ENCODE measurements at places on chromosomes 11 and 22.

DNA sequence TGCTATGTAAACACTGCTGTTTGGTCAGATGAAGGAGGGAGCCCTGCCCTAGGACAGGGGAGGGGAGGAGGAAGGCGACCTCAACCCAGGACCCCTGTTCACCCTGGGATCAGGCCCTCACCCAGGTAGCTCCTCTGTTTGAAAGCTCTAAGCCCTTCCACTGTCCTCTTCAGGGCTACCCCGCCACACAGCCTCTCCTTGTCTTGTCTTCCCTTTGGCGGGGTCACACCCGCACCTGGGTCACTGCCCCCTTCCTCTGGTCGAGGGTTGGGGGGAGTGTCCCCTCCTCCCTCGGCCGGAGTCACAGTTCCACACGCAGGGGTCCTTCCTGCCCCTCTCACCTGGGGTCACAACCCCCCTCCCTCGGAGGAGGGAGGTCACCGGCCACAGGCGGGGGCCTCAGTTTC, 463 bp upstream of the PTPMT1 start:
- no peak for DNase-seq

- no peak for DNase-seq
Measured at GRCh38 chr22:40412441-40412840, 42.0 kb downstream of the SGSM3 start.

GRCh38 chr11:36389811-36390210, 93.7 kb downstream of the PRR5L start:
- peak; percentile 37 for DNase-seq

GRCh38 chr22:47837703-47838102, 1075.3 kb downstream of the TBC1D22A start:
- DNase-seq = no peak

GRCh38 chr11:94028436-94028835, 7.3 kb downstream of the HEPHL1 start:
- no peak for DNase-seq

- peak; percentile 17 for DNase-seq
Measured at GRCh38 chr11:2516276-2517015, 71.6 kb downstream of the KCNQ1 start.

- DNase-seq = no peak
Measured at GRCh38 chr22:22941831-22942510, 54.4 kb downstream of the IGLL5 start.

DNA sequence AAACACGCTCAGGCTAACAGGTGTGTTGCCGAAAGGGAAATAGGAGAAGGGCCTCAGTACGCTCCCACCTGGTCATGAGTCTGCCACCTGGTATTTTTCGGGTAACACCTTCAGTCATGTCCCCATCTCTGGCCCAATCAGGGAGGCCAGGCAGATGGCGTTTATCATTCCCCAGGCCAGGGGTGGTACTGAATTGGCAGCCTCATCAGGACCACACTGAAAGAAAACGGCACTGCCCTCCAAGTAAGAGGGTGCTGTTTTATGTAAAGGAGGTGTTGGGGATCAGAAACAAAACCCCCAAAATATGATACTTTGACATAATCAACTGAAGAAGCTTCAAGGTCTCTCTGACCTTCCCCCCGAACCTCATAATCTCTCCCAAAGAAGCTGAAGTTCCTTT, 58.9 kb downstream of the RCN1 start:
- DNase-seq = no peak

DNA sequence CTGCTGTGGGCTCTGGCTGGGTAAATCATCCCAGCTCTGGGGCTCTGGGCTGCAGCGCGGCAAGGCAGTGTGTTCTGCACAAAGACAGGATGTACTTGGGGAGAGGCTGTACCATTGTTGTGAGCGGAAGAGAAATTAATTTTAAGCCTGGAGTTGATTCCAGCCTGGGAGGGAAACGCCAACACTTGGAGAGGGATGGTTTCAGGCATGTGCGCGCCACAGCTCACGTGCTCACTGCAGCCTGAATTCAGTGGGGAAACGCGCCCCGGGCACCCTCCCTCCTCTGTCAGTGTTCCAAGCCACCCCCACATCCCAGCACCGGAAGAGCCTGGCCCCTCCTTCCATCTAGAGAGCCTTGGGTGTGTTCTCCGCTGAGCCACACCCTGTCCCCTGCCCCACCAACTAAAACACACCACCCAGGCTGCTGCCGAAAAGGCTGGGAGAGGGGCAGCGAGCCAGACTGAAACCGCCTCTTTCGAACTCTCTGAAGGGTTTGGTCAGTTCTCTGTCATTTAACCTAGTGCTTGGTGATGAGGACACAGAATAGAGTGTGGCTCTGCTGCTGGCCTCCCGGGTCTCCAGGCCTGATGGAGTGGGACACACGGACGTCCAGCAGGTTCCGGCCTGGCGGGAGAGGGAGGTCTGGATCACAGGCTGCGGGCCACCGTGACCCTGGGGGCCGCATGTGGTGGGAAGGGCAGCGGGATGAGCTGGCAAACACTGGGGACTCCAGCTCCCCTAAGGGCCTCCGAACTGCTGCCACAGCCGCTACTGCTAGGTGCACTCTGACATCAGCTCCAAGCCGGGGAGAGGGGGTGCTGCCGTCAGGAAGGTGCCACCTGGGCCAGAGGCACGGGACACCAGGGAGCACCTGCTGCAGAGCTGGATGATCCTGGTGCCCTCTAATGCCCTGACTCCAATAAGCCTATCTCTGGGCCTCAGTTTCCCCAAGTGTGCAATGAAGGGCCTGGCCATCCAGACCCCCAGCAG, 230.8 kb downstream of the CTTN start:
- DNase-seq = no peak

DNA sequence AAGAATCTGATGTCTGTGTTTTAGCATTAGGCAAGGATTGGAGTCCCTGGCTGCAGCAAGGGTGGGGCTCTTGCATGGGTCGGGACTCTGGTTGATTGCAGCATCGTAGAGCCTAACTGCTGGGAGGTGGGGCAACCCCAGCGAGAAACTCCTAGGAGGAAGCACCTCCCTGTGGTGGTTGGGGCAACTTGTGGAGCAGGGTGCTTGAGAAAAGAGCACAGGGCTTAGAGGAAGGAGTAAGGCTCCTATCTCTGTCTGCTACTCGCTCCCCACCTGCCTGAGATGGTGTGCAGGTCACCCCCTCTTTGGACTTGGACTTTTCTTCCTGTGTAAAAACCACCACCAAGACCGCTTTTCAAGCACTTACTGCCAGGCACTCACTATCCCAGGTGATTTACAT, 15.6 kb downstream of the SREBF2 start:
- DNase-seq = no peak

- no peak for DNase-seq
Measured at GRCh38 chr11:111731821-111732220, 34.4 kb downstream of the PPP2R1B start.

GRCh38 chr11:121451178-121451985, 732 bp upstream of the SORL1 start:
- no peak for DNase-seq

DNA sequence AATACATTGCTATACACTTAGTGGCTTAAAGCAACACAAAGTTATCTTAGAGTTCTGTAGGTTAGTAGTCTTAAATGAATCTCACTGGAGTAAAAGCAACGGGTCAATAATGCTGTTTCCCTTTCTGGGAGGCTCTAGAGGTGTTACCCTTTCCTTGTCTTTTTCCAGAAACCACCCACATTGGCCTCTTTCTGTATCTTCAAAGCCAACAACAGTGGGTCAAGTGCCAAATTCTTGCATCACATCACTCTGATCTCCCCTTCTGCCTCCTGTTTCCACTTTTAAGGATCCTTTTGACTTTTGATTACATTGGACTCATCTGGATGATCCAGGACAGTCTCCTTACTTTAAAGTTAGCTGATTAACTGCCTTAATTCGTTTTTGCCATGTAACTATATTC, 93.6 kb downstream of the DDX10 start:
- no peak for DNase-seq

DNA sequence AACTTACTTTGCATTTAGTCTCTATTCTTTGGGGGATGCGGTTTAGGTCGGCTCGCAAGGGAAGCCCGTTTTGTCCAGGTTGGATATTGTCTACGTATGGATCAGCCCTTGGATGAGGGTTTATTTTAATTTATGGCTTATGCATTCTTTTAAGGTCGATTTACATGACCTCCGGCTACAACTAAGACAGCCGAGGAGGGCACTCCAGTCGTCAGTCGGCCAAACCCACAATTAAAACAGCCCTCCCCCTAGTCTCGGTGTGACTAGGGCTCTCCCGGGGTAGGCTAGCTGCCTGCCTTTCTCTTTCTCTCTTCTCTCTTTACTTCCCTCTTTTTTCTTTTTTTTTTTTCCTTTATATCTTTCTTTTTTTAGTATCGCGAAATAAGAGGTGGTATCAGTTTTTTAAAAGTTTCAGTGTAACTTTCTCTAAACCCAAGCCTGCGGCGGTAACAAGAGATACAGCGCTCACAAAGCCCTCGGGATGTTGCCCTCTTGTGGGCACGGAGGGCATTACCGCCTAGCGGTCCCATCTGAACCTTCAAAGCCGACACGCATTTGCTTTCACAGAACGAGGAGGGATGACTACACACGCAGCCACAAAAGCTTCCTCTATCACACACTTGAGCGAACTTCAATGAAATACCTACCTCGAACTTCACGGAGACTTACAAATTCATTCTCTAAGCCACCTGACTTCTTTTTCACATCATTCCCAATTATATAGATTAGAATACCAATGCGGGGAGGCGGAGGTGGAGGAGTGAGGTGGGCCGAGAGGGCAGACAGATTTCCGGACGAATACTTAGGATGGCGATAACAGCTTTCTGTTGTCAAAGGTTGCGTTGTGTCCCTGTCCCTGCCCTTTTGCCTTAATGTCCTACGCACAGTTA, 132.3 kb upstream of the C11orf58 start:
- DNase-seq = peak; percentile 46

DNA sequence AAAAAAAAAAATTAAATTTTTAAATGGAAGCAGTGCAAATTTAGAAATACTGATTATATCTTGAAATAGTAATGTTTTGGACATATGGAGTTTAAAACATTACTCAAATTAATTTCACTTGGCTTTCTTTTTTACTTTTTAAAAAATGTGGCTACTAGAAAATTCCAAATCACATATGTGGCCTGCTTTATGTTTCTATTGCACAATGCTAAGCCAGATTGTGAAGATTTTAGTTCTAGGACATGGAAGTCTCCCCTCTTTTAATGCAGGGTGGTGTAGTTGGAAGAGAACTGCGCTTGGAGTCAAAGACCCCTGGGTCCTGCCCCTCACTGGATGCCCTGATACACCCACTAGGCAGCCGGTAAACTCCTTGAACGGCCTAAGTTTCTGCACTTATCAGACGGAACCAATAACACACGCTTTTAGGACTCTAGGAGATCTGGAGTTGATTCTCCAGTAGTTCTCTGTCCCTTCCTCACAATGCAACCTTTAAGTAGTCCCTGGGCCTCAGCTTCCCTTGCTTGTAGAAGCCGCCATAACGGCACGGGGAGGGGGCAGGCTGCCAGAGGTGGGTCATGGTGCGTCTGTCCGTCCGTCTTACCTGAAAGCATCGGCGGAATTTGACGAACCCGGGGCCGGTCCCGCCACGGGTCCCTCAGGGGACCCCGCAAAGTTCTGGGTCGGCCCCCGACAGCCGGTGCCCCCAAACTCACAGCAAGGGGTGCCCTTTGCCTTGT, 505 bp downstream of the FAM227A start:
- DNase-seq = no peak

- no peak for DNase-seq
Measured at GRCh38 chr22:34403667-34404066, 483.4 kb upstream of the LARGE1 start.

GRCh38 chr11:48024635-48025071, 44.3 kb downstream of the PTPRJ start:
- DNase-seq = no peak

GRCh38 chr22:29477723-29478318, 2.2 kb upstream of the NEFH start:
- no peak for DNase-seq

- DNase-seq = no peak
Measured at GRCh38 chr11:73099512-73100266, 42.4 kb downstream of the FCHSD2 start.

- DNase-seq = no peak
Measured at GRCh38 chr22:41568811-41569210, 8.0 kb downstream of the CSDC2 start.

DNA sequence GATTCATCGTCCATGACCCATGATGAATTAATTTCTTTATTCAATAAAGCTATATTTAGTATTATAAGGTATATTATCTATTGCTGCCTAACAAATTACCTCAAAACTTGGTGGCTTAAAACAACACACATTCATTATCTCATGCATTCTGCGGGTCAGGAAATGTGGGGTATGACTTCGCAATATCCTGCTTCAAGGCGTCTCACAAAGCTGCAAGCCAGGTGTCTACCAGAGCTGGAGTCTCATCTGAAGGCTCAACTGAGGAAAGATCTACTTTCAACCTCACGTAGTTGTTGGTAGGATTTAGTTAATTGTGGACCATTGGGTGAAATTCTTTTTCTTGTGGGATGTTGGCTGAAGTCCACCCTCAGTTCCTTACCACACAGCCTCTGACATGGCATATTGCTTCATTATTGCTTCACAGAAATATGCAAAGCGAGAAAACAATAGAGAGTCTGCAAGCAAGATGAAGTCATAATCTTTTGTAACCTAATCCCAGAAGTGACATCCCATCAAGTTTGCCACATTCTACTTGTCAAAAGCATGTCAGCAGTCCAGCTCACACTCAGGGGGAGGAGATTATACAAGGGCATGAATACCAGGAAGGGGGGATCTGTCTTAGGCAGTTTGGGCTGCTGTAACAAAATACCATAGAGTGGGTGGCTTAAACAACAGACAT, 45.1 kb downstream of the KREMEN1 start:
- no peak for DNase-seq

- DNase-seq = no peak
Measured at GRCh38 chr11:11995601-11996000, 12.8 kb downstream of the DKK3 start.

GRCh38 chr22:50141891-50142363, 28.6 kb upstream of the PANX2 start:
- DNase-seq = no peak

DNA sequence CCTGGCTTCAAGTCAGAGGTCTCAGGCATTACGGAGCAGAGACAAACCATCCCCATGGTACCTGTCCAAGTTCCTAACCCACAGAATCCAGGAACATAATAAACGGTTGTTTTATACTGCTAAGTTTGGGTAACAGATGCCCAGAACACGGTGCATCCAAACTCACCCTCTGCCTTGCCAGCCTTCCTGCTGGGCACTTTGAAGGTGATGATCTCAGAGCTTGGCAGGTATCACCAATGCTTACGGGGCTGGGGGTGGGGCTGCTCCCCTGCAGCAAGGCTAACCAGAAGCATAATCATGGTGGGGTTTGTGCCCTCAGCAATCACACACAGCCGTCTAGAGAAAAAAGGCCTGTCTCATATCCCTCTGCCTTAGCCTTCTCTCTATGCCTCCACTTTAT, 27.1 kb downstream of the DKK3 start:
- DNase-seq = no peak

- no peak for DNase-seq
Measured at GRCh38 chr11:67300756-67301312, 2.5 kb upstream of the SSH3 start.

- DNase-seq = no peak
Measured at GRCh38 chr11:19077965-19078364, 17.4 kb upstream of the MRGPRX2 start.

- no peak for DNase-seq
Measured at GRCh38 chr11:45395947-45396346, 109.8 kb upstream of the SYT13 start.
